ENCODE measurements at places on chromosomes 2 and 18. TPM values are rescaled to one million over a fixed set of nuclear protein-coding genes. Genes with fewer than 3 reads are reported as not detected.

DNA sequence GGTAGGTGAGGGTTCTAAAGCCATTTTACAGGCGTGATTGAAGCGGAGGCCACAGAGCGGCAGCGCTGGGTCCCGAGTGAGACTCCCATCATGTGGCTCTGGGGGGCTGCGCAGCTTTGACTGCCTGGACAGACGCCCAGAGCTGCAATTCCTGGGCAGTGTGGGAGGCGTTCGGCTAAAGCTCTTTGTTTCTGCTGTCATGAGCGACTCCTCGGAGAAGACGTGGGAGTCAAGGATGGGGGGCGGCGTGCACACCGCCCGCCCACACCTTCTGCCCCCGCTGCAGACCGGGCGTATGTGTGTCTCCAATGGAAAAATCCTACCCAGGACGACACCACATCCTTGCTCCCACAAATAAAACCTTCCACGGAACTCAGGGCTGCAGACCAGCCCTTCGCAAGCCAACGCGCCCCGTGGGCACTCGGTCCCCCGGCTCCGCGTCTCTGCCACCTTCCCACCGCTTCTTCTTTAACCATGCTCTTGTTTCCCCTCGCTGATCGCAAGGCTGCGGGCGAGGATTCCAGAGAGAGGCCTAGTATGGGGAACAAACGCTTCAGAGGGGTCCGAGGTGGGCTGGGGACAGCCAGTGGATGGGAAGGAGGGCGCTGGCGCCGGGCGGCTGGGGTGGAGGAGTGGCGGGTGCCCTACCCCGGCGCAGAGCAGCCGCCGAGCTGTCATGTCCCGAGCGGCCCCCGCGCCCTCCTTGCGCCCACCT, 680 bp upstream of the LBH start:
- no peaks in the 10 kb centered on the region for H3K27me3 ChIP-seq
- H3K27ac ChIP-seq: peak overlapping the region; percentile 94
- peak; percentile 70 for DNase-seq
- peaks cover 15% of the 10 kb centered on the region for H3K36me3 ChIP-seq
- H3K4me3 ChIP-seq: peak overlapping the region; percentile 88

DNA sequence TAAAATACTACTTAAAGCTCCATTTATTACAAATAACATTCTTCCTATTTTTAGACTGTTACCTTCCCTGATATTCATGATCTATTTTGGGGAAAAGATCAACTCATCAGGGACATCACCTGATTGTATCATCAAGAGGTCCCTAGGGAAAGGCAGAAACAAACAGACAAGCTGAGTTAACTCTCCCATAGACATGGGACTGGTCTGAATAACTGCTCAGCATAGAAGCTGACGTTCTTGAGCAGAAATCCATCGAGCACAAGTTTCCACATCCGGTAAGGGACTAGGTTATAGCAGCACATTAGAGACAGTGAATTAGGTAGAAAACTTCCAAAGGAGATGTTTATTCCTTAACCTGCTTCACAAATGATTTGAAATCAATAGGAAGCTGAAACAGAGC, 1100.4 kb upstream of the SLC39A10 start:
- no peak overlapping the region for H3K4me3 ChIP-seq
- H3K27ac ChIP-seq: no peak overlapping the region
- no peaks in the 10 kb centered on the region for H3K36me3 ChIP-seq

- DNase-seq: no peak
- H3K27ac ChIP-seq: no peak overlapping the region
- H3K36me3 ChIP-seq: no peaks in the 10 kb centered on the region
- H3K27me3 ChIP-seq: no peaks in the 10 kb centered on the region
Observed at GRCh38 chr18:37420315-37420880, 145.2 kb downstream of the CELF4 start.

DNA sequence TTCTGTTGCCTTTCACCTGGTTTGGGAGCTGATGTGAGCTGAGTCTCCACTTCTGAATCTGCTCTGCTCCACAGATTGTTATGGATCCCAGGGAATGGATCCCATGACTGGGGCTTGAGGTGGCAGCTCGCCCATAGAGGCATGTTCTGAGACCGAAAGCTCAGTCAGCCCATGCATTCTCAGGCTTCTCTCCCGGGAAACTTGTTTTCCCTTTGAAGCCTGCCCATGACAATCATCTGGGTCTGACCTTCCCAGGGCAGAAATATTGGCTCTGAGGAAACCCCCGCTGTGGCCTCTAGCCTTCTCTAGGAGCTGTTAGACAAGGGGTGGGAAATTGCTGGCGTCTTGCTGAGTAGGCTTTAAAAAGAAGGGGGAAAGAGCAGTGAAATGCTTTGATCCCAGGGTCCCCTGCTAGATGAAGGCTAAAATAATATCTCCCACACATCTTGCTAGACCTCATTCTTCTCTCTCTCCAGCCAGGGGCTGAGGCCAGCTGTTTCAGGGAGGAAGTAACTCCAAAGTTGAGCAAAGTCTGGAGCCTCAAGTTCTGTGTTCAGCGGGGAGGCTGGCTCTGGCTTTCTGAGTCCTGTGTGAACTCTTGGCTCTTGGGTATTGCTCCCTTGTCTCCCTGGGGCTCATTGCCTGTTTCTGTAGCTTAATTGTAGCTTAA, 2.0 kb downstream of the VAMP8 start:
- no peaks in the 10 kb centered on the region for H3K27me3 ChIP-seq
- peaks cover 2% of the 10 kb centered on the region for H3K4me1 ChIP-seq
- DNase-seq: peak; percentile 66
- H3K4me3 ChIP-seq: no peak overlapping the region

DNA sequence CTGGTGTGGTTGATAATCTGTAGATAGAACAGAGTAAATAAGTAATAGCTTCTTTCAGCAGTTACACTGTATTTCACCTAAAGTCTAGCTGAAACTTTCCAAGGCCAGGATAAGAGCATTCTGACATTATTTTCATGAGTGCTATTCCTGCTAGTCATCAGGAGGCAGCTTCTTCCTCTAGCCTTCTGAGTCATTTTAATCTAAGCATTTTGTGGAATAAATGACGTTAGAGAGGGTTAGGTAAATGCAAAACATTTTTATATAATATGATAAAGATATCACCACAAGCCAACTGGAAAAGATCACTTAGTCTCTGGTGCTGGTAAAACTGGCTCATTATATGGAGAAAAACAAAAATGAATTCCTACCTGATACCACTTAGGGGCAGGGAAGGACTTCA, 138.5 kb downstream of the MEP1B start:
- H3K27me3 ChIP-seq: no peaks in the 10 kb centered on the region
- H3K36me3 ChIP-seq: no peaks in the 10 kb centered on the region
- peaks cover 7% of the 10 kb centered on the region for H3K4me1 ChIP-seq
- no peak overlapping the region for H3K4me3 ChIP-seq
- no peak for DNase-seq

GRCh38 chr2:101387151-101387834, at the start of gene CREG2:
CREG2 (minus strand) TSS chr2:101387503; CDS start chr2:101387457, 46 bp downstream.
- no peak within 1 kb of the TSS for H3K27ac ChIP-seq
- H3K4me1 ChIP-seq: peaks cover 8% of the 10 kb centered on the region
- H3K4me3 ChIP-seq: peak within 1 kb of the TSS; percentile 58
- H3K27me3 ChIP-seq: no peaks in the 10 kb centered on the region
- peak; percentile 67 for DNase-seq
- no peaks in the 10 kb centered on the region for H3K36me3 ChIP-seq

DNA sequence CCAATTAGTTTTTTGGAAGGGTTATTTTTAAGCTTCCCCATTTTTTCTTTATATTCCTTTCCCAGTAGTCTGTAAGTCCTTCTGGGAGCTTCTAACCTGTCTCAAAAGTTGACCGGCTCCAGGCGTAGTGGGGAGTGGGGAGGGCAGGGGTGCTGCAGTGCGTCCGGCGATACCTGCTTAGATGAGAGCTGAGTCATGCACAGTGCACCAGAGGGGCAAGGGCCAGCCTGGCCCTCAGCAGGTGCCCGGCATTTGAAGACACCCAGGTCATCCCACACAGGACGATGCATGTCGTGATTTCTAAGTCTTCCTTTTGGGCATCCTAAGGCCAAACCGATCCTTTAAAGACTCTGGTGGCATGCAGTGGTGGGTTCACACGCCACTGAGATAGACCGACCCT, 73.4 kb downstream of the TPO start:
- H3K4me1 ChIP-seq: no peaks in the 10 kb centered on the region
- peak; percentile 48 for DNase-seq
- no peaks in the 10 kb centered on the region for H3K36me3 ChIP-seq
- no peak overlapping the region for H3K27ac ChIP-seq
- H3K27me3 ChIP-seq: no peaks in the 10 kb centered on the region

- H3K27ac ChIP-seq: no peak overlapping the region
- H3K4me1 ChIP-seq: no peaks in the 10 kb centered on the region
- no peak for DNase-seq
Observed at GRCh38 chr2:63788071-63788470, 53.6 kb upstream of the UGP2 start.

GRCh38 chr18:68438983-68439382, 275.9 kb downstream of the TMX3 start:
- no peaks in the 10 kb centered on the region for H3K4me1 ChIP-seq
- H3K4me3 ChIP-seq: no peak overlapping the region
- no peaks in the 10 kb centered on the region for H3K27me3 ChIP-seq
- DNase-seq: no peak
- H3K36me3 ChIP-seq: no peaks in the 10 kb centered on the region

SPEG gene
- total RNA-seq: 94.6 TPM

OSBPL1A gene
- 78.6 TPM for total RNA-seq

CD207 gene
- total RNA-seq: 0.48 TPM
